GM03348 (cell line): ENCODE measurements at places on chromosomes 7 and 10.

GRCh38 chr7:55436457-55436856 is 71.3 kb downstream of the LANCL2 start:
- no peak for DNase-seq

- DNase-seq, result no peak
These were observed 91.1 kb downstream of the SORCS3 start for GRCh38 chr10:104732222-104732621.

GRCh38 chr10:110667620-110668343 is 23.6 kb downstream of the RBM20 start:
- no peak for DNase-seq

DNA sequence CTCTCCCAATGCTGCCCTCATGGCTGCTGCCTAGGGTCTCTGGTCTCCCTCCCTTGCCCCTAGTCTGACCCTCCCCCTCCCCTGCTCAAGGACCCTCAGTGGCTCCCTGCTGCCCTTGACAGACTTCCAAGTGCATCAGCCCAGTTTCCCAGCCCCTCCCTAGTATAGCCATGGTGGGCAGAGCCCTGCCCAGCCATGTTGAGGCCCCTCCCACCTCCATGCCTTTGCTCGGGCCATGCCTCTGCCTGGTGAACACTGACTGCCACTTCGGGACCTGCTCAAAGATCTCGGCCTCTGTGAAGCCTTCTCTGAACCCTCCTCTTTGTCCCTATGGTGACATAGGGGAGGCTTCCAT is 73.2 kb downstream of the MYL10 start:
- no peak for DNase-seq

DNA sequence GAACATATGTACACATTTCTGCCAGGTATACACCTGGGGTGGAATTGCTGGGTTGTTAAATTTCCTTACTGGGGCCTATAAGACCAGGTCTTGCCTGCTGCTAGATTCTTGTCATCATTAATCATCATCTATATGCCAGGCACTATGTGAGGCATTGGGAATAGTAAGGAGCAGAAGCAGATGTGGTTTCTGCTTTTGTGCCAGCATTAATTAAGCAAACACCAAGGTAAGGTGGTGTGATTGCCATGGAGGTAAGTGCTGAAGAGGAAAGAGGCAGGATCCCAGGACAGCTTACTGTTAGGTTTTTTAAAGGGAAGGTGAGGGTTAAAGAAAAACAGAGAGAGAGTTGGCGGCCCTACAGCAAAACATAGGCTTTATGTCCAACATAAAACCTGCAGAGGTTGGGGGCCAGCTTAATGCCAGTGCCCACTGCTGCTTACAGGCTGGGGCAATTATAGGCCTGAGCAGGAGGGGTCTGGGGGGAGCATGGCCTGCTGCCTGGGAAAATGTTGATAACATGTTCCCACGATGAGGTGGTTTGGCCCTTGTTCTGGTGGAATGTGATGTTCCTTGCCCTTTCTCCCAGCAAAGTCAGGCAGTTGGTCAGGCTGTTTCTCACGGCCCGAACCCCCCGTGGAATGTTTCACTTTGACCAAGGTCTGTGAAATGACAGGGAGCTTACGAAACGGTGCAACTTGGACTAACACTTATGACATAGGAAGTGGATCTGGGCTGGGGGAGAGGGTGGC is 93.9 kb downstream of the RBM20 start:
- no peak for DNase-seq

- no peak for DNase-seq
These were observed 48.4 kb upstream of the ITGB1 start for GRCh38 chr10:33006342-33006887.

GRCh38 chr10:131777162-131777561 is 123.6 kb upstream of the PPP2R2D start:
- no peak for DNase-seq

GRCh38 chr10:16816830-16817124 is 447 bp downstream of the RSU1 start:
- no peak for DNase-seq

GRCh38 chr10:128483216-128483615 is 357.0 kb upstream of the MKI67 start:
- DNase-seq, result no peak

DNA sequence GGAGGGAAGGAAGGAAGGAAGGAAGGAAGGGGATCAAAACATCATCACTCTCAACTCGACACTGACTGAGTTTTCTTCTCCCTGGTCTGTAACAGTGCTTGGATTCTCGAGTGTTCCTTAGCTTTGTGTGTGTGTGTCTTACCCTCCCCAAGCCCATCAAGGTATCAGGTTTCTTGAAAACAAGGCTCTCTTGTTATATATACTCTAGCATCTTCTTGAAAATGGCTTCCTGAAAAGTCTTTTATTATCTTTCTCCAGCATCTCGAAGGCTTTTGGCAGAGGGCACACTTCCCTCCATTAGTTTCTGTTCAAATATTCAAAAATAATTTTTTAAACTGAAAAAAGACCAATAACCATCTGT is 13.4 kb downstream of the SERPINE1 start:
- DNase-seq, result no peak

DNA sequence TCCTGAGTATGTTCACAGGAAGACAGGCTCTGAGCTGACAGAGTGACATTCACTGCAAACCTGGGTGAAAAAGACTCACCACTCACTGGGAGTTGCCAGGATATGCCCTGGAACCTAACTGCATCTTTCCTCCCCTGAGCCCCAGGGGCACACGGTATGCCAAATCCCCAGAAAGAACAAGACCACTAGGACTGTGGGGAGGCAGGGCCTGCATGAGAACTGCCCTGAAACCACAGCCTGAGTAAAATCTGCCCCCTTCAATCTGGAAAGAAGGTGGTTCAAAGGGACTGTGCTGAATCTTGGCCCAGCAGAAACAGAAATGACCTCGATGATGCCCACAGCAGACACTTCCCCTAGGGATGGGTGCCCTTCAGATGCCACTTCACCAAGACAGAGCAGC is 6.5 kb downstream of the FAM53B start:
- DNase-seq, result no peak

GRCh38 chr10:110009736-110010475 is 2.1 kb downstream of the ADD3 start:
- no peak for DNase-seq

GRCh38 chr10:124619195-124619594 is 125.0 kb downstream of the FAM53B start:
- DNase-seq, result no peak

DNA sequence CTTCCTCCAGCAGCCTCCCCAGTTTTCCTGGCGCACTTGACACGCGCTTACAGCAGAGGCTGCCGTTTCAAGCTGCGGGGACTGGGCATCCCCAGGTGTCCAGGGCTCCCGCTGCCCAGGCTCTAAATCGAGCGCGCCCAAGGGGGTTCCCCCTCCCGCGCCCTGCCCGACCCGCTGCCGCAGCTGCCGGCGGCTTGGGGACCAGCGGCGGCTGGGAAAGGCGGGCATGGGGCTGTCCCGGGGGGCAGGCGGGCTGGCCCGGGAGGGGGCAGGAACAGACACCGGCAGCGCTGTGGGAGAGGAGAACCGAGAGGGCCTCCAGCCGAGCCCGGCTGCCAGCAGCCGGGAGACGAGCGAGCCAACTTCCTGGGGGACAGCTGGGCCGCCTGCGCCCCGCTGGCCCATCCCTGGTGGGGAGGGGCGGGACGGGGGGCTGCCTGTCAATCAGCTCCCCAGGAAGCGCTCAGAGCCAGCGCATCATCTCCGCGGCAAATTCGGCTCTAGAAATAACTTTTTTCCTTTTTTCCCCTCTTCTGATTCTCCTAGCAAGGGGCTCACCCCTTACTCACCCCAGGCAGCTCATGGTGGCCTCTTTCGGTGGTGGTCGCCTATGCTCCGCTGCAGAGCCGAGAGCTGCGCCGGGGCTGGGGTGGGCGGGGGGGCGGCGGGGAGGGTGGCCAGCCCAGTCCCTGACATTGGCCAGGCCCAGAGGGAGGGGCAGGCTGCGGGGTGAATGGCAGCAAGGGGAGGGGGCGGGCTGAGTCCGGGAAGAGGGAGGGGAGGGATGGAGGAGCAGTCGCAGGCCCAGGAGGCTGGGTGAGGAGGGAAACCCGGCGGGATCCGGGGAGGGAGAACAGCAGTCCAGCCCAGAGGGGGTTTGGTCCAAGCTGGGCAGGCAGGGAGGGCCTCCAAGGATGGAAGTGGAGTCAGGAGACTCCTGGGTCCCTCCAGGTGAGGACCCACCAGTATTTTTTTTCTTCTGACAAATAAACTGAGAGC is 14.7 kb downstream of the GRID2IP start:
- no peak for DNase-seq

DNA sequence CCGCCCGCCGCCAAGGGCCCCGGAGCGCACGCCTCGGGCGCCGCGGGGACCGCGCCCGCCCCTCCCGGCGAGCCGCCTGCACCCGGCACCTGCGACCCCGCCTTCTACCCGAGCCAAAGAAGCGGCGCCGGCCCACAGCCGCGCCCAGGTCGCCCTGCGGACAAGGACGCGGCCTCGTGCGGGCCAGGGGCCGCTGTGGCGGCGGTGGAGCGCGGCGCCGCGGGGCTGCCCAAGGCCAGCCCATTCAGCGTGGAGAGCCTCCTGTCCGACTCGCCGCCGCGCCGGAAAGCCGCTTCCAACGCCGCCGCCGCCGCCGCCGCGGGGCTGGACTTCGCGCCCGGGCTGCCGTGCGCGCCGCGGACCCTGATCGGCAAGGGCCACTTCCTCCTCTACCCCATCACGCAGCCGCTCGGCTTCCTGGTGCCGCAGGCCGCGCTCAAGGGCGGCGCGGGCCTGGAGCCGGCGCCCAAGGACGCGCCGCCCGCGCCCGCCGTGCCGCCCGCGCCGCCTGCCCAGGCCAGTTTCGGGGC is 3.5 kb downstream of the UNCX start:
- no peak for DNase-seq

GRCh38 chr10:129550658-129551057 is 83.6 kb downstream of the MGMT start:
- no peak for DNase-seq

GRCh38 chr7:79868010-79868409 is 266.6 kb upstream of the GNAI1 start:
- peak; percentile 30 for DNase-seq

GRCh38 chr10:61621605-61622051 is 41.1 kb upstream of the CABCOCO1 start:
- DNase-seq, result no peak

- no peak for DNase-seq
These were observed 193.4 kb upstream of the MBL2 start for GRCh38 chr10:52965938-52966401.

DNA sequence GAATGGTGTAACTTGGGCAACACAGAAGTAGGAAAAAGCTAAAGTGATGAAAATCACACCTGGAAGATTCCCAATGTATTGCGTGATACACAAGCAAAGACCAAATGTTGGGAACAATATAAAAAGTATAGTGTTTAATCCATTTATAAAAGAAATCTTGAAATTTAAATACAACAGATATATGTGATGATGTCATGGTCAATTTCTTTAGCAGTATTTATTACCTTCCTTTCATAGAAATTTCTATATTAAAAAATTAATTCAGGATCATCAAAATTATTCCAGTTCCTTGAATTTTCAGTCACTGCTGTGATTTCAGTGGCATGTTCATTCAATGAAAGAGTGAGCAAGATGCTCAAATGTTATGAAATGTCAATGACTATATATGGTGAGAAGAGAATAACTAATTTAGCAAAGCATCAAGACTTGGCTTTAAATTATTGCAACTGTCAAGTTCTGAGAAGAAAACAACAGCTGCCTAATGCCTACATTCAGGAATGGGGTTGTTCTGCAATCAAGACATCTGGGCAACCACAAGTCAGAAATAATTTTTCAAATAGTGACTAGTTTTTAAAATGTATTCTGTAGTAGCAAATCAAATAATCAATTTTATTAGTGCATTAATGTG is 308.8 kb downstream of the SEMA3D start:
- DNase-seq, result no peak

GRCh38 chr7:4769761-4770160 is 5.7 kb upstream of the AP5Z1 start:
- DNase-seq, result no peak

- DNase-seq, result no peak
These were observed 18.0 kb upstream of the TBL2 start for GRCh38 chr7:73596191-73597065.

GRCh38 chr10:15200626-15201025 is 32.1 kb upstream of the NMT2 start:
- peak; percentile 87 for DNase-seq

- no peak for DNase-seq
These were observed 7.6 kb downstream of the CYCS start for GRCh38 chr7:25117226-25118047.

DNA sequence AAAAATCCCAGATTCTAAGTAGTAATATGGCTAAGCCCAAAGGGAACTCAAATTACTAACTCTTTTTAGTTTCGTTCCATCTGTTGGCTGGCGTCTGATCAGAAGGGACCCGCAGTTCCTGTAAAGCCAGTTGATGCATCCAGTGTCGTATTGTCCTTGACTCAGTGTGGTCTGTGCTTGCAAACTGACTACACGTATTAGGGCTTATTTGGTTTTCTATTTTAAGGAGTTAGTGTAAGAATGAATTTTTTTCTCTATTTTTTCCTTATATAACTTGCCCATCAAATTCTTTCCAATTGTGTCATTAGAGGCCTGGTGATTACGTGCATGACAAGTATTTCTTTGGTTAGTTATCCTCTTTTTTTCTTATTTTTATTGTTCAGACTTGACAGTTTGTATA is 9.7 kb downstream of the ABCA13 start:
- peak; percentile 73 for DNase-seq

GRCh38 chr10:130429809-130430208 is 293.6 kb downstream of the GLRX3 start:
- no peak for DNase-seq

- DNase-seq, result no peak
These were observed 22.6 kb downstream of the CCDC3 start for GRCh38 chr10:12978891-12979290.

GRCh38 chr10:90937645-90938258 is 16.9 kb upstream of the ANKRD1 start:
- DNase-seq, result no peak

GRCh38 chr7:112193915-112194502 is 12.2 kb downstream of the DOCK4 start:
- no peak for DNase-seq

DNA sequence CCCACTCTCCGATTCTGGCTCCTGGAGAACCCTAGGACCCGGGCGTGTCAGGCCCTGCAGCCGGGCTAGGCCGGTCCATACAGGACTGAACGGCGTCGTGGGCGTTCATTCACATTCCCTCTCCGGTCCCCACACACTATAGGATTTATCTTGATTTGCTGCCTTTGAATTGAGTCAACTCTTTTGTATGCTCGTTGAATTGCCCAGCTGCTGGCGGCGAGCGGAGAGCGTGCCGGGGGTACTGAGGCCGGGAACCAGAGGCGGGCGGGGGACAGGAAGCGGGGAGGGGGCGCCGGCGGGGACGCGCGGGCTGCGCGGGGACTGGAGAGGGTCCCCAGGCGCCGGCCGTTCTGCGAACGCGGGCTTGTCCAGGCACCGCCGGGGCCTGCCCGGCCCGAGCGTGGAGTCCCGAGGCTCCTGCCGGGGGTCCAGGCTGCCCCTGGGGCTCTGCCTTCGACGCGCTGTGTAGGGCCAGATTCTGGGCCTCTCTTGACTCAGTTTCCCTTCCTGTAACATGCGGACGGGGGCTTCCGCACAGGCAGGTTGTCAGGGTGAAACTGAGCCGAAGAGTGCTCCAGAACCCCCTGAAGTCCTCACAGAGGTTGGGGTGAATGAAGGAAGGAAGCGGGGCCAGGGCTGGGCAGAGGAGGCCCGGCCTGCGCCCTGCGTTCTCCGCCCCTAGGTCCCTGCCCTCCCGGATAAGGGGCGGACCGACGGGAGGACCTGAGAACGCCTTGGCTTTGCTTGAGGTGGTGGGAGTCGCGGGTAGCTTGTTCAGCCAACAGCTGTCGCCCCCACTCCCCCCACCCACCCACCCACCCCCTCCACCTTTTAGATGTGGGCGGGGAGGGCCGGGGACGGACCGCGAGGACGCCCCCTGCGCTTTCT is 769 bp upstream of the ELFN1 start:
- no peak for DNase-seq

GRCh38 chr10:7533657-7534479 is 123.0 kb upstream of the SFMBT2 start:
- DNase-seq, result no peak
